Activated CD4-positive, alpha-beta T cell treated with anti-CD3 and anti-CD28 coated beads for 1 hour (primary cell): ENCODE measurements at places on chromosomes 2 and 18.
A peak's percentile ranks its signal among the peaks of the same experiment; 100 is the strongest.

- DNase-seq, result no peak
Measured at GRCh38 chr2:239920693-239921365, 104.3 kb downstream of the NDUFA10 start.

DNA sequence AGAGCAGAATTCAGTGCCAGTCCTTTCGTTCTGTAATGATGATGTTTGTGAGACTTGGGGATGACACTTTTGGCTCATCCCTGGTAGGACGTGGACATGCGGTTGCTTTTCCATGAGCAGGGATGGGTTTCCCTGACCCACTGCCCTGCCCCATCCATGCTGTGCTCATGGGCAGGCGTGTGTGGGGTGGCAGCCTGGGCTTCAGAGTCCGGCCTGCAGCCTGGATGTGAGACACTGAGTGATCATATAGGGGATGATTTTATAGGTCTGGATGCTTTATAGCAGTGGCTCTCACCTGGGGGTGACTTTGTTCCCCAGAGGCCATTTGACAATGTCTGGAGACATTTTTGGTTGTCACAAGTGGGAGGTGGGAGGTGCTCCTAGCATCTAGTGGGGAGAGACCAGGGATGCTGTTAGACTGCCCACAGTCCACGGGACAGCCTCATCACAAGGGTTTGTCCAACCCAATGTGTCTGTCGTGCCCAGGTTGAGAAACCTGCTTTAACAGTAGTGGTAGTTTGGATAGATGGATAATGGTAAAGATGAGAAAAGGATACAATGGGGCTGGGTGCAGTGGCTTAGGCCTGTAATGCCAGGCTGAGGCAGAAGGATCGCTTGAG is 38.9 kb downstream of the LDLRAD4 start:
- DNase-seq, result no peak

- DNase-seq, result no peak
Measured at GRCh38 chr18:75154997-75155396, 53.9 kb downstream of the PTGR3 start.

GRCh38 chr2:170077830-170078569 is 99.9 kb upstream of the MYO3B start:
- no peak for DNase-seq

- DNase-seq, result no peak
Measured at GRCh38 chr2:142100139-142100873, 30.5 kb downstream of the LRP1B start.

DNA sequence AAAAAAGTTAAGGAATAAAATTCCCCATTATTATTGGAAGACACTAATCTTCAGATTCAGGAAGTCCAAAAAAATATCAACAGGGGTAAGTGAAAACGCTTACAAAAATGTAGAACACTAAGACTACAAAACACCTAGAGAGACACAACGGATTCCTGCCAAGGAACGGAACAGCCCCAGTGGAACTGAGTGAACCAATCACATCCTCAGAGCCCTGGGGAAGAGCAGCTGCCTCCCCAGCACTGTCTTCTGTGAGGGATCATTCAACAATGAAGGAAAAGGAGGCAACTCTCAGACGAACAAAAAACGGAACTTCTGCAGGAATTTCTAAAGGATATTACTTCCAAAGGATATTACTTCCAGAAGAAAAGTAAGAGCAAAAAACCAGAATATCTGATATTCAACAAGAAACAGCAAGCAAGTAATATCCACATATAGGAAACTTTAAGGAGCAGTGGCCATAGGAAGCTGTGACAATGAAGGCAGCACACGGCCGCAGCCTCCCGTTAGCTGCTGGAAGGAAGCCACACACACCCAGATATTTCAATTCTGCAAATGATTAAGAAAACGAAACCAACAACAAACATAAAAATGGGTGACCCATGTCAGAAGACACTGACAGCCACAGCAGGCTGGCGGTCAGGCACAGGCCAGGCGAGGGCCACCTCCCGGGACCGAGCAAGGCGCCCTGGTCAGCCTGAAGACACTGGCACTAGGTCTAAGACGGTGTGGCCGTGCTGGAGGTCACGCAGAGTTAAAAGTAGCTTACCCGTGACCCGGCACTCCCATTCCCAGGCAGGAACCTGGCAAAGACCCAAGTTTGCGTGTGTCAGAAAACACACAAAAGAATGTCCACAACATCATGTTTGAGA is 81.8 kb downstream of the HDAC4 start:
- DNase-seq, result no peak

- peak; percentile 3 for DNase-seq
Measured at GRCh38 chr2:239459056-239459455, 58.2 kb upstream of the HDAC4 start.

GRCh38 chr2:219527076-219527394 is 12.8 kb downstream of the ASIC4 start:
- DNase-seq, result no peak

DNA sequence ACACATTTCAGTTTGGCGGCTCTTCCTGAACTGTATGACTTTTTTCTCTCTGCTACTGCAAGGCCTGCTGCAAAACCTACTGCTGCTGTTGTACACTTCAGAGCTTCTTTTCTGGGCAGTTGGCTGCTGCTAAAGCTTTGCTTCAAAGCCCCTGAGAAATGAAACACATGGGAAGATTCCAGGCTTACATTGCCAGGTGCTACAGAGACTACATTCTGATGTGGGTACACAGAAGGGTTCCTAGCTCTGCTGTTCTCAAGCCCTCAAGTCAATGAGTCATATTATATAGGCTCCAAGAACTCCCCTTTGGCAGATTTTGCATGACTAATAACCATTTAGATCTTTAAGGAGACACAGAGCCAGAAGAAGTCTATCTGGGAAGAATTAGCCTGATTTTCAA is 12.9 kb upstream of the PGAP1 start:
- no peak for DNase-seq

DNA sequence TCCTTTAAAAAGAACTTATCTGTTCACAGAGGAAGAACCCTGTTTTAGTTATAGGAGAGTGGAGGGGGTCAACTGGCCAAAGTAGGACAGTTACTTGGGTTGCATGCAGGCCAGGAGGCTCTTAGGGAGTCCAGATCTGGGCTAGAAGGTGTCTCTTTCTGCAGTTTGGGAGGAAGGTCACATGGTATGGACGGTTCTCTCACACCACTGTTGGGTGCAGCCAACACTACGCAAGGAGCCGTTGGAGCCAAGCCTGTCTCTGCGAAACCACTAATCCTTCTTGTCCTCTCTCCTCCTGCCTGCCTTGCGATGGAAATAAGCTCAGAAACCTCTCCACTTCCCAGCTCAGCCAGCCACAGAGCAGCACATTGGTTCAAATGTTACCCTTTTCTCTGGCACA is 105.9 kb upstream of the TGFA start:
- no peak for DNase-seq
